ENCODE measurements at places on chromosomes 7 and 10.

- H3K27me3 ChIP-seq, result no peaks in the 10 kb centered on the region
- H3K27ac ChIP-seq, result no peak overlapping the region
These were observed 46.4 kb downstream of the ESYT2 start for GRCh38 chr7:158782761-158783401.

- peaks cover 25% of the 10 kb centered on the region for H3K4me1 ChIP-seq
- no peak for DNase-seq
- H3K27me3 ChIP-seq, result peaks cover under 1% of the 10 kb centered on the region
- no peak overlapping the region for H3K27ac ChIP-seq
- H3K36me3 ChIP-seq, result no peaks in the 10 kb centered on the region
These were observed 24.3 kb upstream of the MKI67 start for GRCh38 chr10:128150561-128150960.

DNA sequence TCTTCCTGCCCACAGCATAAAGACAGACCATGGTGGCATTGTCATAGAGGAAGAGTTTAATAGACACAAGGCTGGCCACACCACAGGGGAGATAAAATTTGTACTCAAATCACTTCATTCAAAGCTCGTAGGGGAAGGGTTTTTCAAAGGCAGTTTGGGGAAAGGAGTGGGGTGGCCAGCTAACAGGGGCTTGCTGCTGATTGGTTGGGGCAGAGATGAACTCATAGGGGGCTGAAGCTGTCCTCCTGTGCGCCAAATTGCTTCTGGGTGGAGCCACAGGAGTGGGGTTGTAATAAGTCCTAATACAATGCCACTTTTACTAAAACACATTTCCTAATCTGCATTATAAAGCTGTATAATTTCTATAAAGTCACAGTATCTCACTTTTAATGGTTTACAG is 22.5 kb downstream of the PDZD8 start:
- H3K27ac ChIP-seq, result no peak overlapping the region
- DNase-seq, result no peak
- no peaks in the 10 kb centered on the region for H3K27me3 ChIP-seq
- no peak overlapping the region for H3K4me3 ChIP-seq

DNA sequence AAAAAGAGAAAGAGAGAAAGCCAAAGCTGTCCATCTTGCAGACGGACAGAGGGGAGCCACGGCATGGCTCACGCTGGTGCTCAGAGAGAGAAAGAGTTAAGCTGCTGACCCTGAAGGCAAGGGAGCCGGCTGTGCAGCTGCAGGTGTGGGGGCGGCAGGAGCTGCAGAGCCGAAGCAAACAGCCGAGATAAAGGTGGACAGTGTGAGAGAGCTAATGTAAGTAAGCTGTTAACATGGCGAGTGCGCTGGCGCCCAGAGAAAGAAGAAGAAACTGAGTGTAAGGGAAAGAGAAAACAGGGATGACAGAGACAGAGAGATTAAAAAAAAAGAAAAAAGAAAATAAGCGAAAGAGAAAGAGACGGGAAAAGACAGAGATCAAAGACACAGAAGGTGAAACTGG is 18.2 kb downstream of the COL17A1 start:
- no peaks in the 10 kb centered on the region for H3K27me3 ChIP-seq
- H3K27ac ChIP-seq, result no peak overlapping the region

- no peaks in the 10 kb centered on the region for H3K27me3 ChIP-seq
- DNase-seq, result no peak
- H3K4me3 ChIP-seq, result no peak overlapping the region
- H3K4me1 ChIP-seq, result no peaks in the 10 kb centered on the region
These were observed 238.9 kb upstream of the CTBP2 start for GRCh38 chr10:125399289-125399688.

DNA sequence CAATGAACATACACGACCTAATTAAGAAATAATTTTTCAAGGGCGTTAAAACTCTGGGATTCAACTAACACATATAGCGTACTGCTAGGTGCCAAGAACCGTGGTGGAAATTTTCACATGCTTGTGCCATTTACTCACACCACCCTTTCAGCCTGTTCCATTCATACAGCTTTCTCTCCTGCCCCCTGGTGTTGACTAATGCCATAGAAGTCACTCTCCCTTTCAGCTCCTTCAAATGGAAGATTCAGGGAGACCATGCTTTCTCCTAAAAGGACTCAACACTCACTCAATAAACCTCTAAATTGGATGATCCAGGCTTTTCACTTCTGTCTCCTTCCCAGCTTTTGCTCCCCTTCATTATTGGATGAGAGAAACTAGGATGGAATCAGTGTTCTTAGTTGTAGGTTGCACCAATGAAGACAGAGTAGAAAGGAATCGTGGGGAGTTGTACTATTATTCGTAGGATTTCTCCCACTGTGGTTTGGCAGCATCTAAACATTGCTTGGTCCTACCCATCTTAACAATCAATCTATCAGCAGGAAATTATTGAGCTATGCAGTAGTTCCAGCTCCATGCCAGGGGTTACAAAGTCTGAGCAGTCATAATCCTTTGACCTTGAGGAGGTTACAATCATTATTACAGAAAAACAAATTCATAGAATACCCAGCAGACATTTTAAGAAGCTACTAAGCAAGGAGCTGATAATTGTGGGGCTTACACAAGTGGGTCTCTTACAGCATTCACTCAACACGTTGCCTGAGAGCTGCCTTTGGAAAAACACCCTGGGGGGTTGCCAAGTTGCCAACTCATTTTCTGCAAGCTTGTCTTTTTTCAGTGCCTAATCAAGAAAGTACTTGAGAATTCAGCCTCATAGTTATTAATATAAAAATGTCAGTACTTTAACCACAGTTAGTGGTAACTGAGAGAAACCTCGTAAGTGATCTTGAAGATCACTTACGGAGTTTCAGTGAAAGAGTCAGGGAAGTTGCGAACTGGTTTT is 2.8 kb upstream of the PPP1R3C start:
- H3K27ac ChIP-seq, result no peak overlapping the region
- no peak overlapping the region for H3K4me3 ChIP-seq
- H3K27me3 ChIP-seq, result peaks cover 60% of the 10 kb centered on the region

Measured in activated T-cell treated with anti-CD3 and anti-CD28 coated beads, Interleukin-2, amount 50 U/mL, for 24 hours (primary cell).